Suppressor macrophage treated with lipopolysaccharide for 4 hours (primary cell): ENCODE measurements at places on chromosomes 2 and 18.

DNA sequence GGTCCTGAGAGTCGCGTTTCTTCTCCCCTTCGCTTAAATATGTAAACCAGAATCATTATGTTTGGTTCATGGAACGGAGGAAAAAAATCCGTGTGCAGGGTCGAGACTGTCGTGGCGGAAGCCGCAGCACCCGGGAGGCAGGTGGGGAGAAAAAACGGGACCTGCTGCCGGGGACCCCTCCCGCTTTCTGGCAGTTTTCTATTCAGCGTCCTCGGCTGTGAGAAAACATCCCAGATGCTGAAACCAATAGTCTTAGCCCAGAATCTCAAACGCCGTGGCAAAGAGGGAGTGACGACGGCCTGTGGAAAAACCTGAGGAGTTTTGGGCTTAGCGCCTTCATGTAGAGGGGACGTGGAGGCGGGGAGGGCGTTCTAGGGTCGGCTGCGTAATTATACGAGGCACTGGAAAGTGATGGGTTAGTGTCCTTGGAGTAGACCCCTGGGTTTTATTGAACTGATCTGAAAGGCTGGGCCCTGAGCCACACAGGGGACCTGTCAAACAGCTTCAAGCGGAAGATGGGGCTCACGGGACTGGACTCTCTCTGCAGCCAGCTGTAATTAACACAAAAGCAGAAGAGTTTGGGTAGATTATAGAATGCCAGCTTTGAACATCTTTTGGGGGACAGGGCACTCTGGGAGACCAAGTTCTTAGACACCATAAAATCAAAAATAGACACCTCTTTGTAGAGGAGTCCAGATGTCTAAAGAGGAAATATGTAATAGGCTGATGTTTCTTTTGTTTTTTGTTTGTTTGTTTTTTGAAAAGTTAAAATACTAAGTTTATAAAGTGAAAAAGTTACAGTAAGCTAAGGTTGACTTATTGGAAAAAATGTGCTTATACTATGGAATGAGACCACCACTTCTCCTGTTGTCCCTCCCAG, 834 bp upstream of the BUB1 start:
- peak; percentile 36 for DNase-seq

DNA sequence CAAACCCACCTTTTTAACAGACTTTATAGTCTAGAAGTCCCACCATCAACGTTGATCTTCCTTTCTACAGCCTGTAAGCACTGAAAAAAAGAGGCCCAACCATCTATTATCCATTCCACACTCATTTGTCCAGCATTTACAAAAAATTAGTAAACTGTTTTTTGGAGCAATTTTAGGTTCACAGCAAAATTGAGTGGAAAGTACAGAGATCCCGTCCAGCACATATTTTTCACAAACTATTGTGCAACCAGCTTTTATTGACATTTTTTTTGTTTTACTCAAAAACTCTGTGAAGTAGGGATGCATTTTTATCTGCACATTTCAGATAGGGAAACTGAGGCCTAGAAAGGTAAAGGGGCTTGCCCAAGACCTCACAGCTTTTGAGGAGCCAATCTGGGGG, 68.6 kb downstream of the TNP1 start:
- no peak for DNase-seq

- no peak for DNase-seq
Observed at GRCh38 chr2:200360364-200360763, 53.9 kb downstream of the SPATS2L start.

GRCh38 chr18:36350839-36351469, 53.4 kb downstream of the FHOD3 start:
- no peak for DNase-seq

DNA sequence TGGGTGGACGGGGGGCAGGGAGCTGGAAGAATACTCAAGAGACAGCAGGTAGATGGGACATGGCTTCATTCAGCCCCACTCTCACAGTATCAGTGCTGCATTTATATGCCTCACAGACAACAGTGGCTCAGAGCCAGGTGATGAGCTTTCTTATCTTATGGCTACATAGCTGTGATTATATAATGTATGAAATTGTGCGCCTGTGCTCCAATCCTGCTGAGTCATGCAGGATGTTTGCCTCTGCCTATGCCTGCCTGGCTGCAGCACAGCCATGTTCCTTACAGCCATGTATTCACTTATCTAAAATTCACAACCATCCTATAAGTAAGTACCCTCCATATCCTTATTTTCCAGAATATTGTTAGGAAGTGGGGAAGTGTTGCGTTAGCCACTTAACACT, 37.7 kb upstream of the RNF103 start:
- DNase-seq = no peak

GRCh38 chr2:72141032-72141645, 6.5 kb downstream of the CYP26B1 start:
- DNase-seq = no peak

DNA sequence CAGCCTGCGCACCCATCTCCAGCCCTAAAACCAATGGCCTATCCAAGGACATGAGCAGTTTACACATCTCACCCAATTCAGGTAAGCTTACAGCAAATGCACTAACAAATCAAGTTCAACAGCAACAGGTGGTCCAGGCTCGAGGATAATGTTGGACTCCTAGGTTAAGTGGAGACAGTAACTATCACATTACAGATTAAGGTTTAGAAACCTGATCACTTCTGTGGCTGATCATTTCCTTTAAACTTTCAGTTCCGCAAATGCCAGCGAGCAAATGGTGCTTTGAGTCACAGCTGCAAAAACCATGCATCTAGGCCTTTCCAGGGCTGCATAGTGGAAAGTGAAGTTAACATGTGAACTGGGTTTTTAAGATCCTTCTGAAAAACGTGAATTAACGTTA, 259.4 kb downstream of the GBX2 start:
- no peak for DNase-seq

- no peak for DNase-seq
Observed at GRCh38 chr18:10562773-10563160, 36.9 kb downstream of the NAPG start.

DNA sequence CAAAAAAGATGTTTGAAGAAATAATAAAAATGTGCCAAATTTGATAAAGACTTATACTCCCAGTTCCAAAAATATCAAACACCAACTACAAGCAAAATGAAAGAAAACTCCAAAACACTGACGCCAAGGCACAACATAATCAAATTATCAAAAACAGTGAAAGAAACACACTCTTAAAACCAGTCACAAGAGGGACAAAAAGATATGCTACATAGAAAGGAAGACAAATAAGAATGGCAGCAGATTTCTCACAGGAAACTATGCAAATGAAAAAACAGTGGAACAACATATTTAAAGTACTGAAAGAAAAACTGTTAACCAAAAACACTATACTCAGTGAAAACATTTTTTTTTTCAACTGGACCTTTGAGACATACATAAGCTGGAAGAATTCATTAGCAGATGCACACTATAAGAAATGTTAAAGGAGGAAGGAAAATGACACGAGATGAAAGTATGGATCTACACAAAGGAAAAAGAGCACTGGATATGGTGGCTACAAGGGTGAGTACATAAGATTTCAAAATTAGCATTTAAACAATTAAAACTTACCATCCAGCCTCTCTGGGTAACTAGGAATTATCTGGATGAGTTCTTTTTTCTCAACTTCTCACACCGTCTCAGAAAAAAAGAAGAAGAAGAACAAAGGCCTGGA, 94.0 kb upstream of the ACVR1C start:
- peak; percentile 1 for DNase-seq

- DNase-seq = no peak
Observed at GRCh38 chr2:30992781-30993180, 145.5 kb downstream of the GALNT14 start.

- DNase-seq = no peak
Observed at GRCh38 chr2:72117029-72117428, 30.6 kb downstream of the CYP26B1 start.

- DNase-seq = no peak
Observed at GRCh38 chr2:1739961-1740715, 4.2 kb downstream of the PXDN start.

- DNase-seq = peak; percentile 92
Observed at GRCh38 chr18:12839526-12840196, 44.4 kb downstream of the PTPN2 start.

GRCh38 chr2:170262343-170262742, 84.4 kb downstream of the MYO3B start:
- DNase-seq = no peak

DNA sequence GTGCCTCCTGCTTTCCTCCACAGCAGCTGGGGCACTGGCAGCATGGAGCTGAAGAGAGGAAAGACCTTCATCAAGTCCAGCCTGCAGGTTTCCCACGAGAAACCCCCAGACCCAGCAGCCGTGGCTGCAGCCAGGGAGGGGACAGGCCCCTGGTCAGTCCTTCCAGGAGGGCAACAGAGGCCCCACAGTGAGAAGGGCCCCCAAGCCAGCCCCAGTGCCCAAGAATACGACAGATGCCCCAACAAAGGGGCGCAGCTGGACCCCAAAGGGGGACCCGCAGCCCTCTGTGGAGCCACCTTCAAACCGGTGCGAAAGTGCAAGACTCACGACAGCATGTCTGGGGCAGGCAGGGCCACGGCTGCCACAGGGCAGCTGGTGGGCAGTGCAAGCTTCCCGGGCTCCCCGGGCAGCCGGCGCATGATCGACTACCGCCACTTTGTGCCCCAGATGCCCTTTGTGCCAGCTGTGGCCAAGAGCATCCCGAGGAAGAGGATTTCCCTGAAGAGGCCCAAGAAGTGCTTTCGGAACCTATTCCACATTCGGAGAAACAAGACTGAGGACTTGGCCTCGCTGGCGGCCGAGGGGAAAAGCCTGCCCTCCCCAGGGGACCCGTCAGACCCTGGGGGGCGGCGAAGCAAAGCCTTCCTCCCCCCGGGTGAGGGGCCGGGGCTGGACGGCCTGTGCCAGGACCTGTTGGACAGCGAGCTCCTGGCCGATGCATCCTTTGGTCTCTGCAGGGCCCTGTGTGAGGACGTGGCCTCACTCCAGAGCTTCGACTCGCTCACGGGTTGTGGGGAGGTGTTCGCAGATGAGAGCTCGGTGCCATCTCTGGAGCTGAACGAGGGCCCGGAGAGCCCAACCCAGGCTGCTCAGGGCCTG, 6.9 kb downstream of the AMER3 start:
- DNase-seq = no peak

DNA sequence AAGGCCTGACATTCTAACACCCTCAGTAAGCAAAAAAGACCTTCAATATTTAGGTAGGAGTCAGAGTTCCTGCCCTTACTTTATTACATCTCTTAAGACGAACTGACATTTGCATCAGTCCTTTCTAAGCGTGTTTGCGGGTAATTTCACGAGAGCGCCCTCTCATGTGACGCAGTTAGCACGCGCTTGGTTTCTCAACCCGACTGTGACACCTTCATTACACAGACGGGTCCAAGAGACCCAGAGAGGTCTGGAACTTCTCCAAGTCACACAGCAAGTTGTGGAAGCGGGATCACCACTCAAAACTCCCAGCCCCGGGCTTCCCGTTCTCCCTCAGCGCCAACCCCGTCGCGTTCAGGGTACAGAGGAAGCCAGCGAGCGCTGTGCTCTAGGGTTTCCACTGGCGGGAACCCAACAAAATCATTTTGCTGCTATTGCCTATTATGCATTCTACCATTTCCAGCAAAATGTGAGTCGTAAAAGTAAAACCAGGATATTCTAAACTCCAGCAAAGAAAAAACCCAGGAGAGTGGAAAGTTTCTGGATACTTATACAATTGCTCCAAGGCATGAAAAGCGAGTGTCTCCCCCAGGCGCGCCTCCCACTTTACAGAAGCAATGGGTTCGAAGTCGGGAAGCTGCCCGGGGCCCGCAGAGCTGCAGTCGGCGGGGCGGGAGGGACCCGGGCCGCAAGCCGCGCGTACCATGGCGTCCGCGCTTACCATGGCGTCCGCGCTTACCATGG, 601 bp downstream of the ENOSF1 start:
- peak; percentile 96 for DNase-seq

- peak; percentile 5 for DNase-seq
Observed at GRCh38 chr18:13112982-13113381, 105.6 kb upstream of the LDLRAD4 start.

GRCh38 chr2:37883518-37883917, 41.6 kb upstream of the RMDN2 start:
- DNase-seq = no peak

GRCh38 chr2:54290356-54291025, 34.5 kb upstream of the TSPYL6 start:
- no peak for DNase-seq

DNA sequence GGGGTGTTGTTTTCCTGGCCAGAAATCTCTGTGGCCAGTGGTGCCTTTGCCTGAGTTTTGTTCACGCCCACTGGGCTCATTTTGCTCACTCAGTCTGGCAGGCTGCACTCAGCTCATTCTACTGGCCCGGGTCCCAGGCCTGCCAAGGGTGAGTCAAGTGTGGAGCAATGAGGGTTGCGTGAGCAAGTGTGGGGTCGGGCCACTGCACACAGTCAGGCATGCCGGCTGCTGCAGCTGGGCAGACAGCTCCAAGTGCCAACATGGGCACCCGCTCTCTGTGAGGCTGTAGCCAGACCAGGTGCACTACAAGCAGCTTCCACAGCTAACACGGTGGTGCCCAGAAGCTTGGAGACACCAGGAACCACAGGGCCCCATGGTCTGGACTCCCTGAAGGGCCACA, 801.1 kb upstream of the RAB6C start:
- DNase-seq = no peak

GRCh38 chr2:45669032-45669486, 17.6 kb downstream of the PRKCE start:
- DNase-seq = no peak

- no peak for DNase-seq
Observed at GRCh38 chr18:25646971-25647370, 295.0 kb upstream of the ZNF521 start.

DNA sequence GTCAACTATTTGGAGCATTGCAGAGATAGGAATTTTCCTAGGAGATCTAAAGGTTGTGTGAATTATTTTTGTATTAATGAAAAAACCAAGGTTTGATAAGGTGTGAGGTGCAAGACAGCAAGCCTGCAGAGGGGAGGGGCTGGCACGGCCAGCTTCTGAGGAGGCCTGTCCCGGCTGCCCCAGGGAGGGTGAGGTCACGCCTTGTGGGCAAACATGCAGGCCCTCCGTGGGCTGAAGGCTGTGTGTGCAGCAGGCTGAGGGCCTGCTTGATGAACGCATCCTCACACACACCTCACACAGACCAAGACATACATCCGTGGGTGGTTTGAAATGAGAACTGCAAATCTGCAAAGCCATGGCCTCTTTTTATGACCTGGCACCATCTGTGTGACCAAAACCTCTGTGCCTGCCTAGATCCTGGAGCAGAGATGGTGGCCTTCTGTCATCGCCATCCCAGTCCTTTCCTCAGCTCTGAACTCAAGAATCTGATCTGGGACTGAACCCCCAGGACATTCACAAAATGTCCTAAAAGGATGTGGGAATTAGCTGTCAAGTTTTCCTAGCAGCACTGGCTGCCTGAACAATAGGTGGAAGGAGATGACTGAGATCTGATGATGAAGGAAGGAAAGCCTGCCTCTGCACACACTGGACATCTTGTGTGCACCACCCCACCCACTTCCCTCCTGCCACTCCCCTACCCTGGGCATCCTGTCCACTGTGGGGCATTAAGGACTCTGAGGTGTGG, 102.4 kb upstream of the MGAT4A start:
- DNase-seq = no peak

GRCh38 chr18:36127836-36128529, 1.2 kb downstream of the SLC39A6 start:
- no peak for DNase-seq

GRCh38 chr18:27240383-27240782, 55.3 kb upstream of the CHST9 start:
- no peak for DNase-seq

- DNase-seq = no peak
Observed at GRCh38 chr2:176854878-176855277, 357.7 kb upstream of the HNRNPA3 start.
